Activated gamma-delta T cell (primary cell): ENCODE measurements at places on chromosomes 1 and 21.

- no peak for DNase-seq
Observed at GRCh38 chr1:63012339-63012738, 228.4 kb downstream of the ATG4C start.

GRCh38 chr21:45421071-45421845, 16.3 kb downstream of the COL18A1 start:
- DNase-seq, result no peak

GRCh38 chr1:45329445-45329844, 2.8 kb downstream of the HPDL start:
- DNase-seq, result no peak

DNA sequence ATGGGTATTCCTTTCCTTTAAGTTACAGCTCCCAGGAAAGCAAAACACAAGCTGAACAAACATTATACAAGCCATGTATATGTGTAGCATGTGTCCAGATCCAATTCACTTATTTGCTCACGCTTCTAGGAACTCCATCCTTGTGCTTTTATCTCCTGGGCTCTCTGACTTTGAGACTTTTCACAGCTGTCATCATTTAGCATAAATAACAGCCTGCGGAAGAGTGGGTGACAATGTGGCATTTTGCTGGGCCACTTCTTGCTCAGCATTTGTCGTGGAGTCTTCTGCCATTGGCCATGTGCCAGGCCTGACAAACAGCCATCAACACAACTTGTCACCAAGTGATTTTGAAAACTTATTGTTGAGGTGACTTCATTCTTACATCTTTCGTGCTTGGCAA, 164.3 kb downstream of the KIF26B start:
- no peak for DNase-seq

GRCh38 chr1:83697220-83697619, 301.7 kb downstream of the TTLL7 start:
- no peak for DNase-seq

DNA sequence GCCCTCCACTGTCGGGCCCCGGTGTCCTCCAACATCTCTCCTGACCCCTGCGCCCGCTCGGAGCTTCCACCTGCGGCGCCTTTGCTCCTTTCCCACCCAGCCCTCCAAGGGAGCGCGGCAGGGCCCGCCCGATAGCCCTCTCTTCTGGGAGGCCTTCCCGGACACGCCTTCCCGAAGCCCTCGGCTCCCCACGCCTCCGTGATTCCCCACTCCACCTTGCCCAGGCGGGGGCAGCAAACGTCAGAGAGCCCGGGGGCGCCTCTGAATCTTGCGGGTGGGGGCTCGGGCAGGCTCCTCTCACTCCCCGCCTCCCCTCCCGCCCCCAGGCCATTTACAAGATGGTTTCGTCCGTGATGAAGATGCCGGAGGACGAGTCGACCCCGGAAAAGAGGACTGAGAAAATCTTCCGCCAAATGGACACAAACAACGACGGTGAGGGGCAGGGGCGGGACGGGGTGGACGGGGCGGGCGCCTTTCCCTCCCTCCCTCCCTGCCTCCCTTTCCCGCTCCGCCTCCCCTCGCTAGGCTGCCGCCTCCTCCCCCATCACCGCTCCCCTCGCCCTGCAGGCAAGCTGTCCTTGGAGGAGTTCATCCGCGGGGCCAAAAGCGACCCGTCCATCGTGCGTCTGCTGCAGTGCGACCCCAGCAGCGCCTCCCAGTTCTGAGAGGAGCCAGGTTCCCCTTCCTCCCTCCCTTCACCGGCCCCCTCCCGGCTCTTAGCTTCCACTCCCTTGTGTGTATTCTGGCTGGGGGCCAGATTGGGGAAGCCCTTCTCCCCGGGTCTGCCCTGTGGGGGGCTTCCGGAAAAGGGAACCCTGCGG, 7.1 kb downstream of the HPCA start:
- DNase-seq, result no peak

DNA sequence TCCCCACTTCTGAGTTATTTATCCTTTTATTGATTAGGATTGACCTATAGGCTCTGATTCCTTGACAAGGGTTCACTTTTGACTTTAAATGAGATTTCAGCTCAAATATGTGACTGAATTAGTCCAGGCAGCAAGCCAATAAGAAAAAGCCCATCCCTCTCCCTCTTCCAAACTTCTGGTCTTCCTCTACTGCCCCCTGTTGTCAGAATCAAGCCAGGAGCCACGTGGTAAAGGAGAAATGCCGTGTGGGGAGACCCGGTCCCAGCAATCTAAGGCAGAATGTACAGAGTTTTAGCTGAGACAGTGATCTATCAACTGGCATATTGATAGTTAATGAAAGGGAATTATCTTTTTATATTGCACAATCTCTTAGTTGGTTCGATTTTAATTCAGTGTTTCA, 5.2 kb downstream of the ADAMTS5 start:
- DNase-seq, result no peak

- no peak for DNase-seq
Observed at GRCh38 chr1:11731691-11732283, 4.1 kb upstream of the AGTRAP start.

- no peak for DNase-seq
Observed at GRCh38 chr1:85295006-85295431, 18.6 kb upstream of the BCL10 start.

GRCh38 chr1:151629278-151629677, 17.4 kb downstream of the SNX27 start:
- DNase-seq, result no peak

GRCh38 chr1:231163830-231164427, 2.1 kb downstream of the TRIM67 start:
- DNase-seq, result no peak

GRCh38 chr1:101285922-101286570, 49.2 kb downstream of the S1PR1 start:
- DNase-seq, result no peak

GRCh38 chr1:62333441-62333840, 14.2 kb upstream of the KANK4 start:
- no peak for DNase-seq

DNA sequence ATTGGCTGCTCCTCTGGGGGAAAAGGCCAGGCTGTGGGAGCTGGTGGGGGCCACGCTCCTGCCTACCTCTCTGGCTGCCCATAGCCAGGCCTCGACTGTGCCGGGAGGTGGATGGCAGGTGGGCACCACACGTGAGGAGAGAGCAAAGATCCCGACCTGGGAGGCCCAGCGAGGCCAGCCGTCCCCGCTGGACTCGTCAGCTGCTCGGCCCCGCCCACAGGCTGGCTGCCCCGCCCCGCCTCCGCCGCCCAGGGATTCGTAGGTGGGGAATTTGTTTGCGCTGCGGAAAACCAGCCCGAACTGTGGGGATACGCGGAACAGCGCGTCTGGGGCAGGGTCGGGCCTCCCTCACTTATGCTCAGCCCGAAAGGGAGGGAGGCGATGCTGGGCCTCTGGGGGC, 31.7 kb downstream of the TP73 start:
- no peak for DNase-seq

- DNase-seq, result no peak
Observed at GRCh38 chr1:6612641-6613360, 730 bp upstream of the PHF13 start.

DNA sequence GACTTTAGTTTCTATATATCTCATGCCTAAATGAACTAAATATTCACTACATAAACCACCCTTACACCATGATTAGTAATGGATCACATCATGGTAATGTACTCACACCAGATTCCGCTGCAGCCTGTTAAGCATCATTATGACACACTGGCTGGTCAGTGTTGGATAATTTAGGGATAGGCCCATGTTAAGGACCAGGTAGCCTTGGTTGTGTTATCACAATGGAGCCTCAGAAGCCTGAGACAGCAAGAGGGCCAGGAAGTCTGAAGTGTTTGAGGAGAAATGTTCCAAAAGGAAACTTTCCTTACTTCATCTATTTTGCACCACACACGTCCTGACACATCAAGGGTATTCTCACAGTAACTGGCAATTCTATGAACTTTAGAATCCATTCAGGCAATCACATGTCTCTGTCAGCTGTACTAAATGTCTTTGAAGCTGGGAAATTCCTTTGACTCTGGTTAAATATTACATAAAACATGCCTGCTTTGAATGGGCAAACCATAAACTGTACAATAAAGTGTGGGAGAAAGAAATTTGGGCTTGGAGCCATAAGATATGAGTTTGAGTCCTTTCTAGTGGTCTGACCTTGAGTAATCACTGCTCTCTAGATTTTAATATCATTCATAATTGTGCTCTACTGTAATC, 105.3 kb upstream of the DPT start:
- no peak for DNase-seq

- no peak for DNase-seq
Observed at GRCh38 chr1:981955-982558, at the start of gene PERM1. PERM1 (minus strand) TSS chr1:982093; CDS start chr1:981029, 1,064 bp downstream.

DNA sequence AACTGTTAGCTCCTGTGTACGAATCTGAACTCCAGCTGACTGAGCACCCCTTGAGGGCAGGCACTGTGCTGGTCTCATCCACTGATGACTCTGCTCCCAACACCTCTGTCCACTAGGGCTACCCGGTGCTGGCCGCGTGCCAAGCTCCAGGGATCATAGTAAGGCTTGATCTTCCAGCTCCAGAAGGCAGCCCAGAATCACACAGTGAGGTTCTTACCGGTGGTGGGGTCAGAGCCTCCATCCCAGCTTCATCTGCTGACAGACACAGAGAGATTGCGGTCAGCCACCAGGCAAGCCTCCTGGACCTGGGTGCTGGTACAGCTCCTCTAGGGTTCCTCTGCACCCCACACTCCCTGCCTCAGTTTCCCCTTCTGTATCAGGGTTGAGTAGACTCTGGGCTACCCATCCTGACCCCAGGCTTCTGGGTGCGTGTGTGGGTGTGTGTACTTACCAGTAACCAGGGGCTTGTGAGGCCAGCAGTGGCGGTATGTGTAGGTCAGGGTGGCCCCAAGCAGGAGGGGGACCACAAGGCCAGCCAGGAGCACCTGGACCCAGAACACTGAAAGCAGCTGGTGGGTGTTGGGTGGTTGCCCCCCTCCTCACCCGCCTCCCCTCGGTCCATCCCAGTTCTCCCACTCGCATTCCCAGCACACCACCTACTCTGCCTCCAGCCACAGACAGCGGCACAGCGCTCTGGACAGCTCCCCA, 3.4 kb downstream of the TNFRSF25 start:
- no peak for DNase-seq

DNA sequence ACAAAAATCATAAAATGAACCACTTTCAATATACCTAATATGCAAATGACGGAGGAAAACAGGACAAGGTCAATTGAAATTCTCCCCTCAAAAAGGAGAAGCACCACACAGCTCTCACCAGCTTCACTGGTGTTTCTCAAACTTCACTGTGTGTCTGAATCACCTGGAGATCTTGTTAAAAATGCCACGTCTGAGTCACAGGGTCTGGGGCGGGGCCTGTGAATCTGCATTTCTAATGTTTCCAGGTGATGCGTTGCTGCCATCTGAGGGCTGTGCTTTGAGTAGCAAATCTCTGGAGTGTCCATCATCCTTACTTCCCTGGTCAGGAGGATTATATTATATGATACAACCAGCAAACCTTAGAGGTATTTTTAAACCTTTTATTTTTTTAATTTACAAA, 9.0 kb downstream of the CLDN19 start:
- DNase-seq, result no peak

GRCh38 chr1:6868660-6869380, 83.6 kb downstream of the CAMTA1 start:
- DNase-seq, result no peak
